ENCODE measurements at places on chromosomes 2 and 18.

DNA sequence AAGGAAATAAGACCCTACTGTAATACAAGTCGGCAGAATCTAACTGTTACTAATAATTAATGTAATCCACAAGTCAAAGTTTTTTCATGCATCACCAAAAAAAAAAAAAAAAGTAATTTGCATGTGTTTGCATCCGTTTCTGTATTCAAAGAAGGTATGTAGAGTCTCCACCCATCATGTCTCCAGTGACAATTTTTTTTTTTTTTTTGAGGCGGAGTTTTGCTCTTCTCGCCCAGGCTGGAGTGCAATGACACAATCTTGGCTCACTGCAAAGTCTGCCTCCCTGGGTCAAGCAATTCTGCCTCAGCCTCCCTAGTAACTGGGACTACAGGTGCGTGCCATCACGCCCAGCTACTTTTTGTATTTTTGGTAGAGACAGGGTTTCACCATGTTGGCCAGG, 24.2 kb upstream of the NFU1 start:
- no peak overlapping the region for H3K4me3 ChIP-seq
- no peak for DNase-seq
- no peak overlapping the region for H3K27ac ChIP-seq
- peaks cover 5% of the 10 kb centered on the region for H3K4me1 ChIP-seq
- peaks cover 28% of the 10 kb centered on the region for H3K36me3 ChIP-seq

DNA sequence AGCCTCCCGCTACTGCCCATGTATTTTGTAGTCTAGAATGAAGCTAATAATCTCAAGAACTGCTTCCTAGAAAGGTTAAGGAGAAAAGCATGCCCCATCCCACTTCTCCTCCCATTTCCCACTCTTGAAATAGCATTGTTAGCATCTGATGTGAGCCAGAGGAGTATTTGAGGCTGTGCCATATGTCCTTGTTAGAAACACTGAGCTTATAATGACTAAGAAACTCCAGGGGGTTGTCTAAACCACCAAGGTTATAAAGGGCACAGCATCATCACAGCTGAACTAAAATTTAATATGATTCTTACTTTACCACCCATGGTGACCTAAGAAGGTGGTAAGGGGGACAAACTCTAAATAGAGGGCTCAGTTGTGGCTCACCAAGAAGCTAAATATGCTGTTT, 16.6 kb downstream of the TSPYL6 start:
- H3K36me3 ChIP-seq: no peaks in the 10 kb centered on the region
- no peaks in the 10 kb centered on the region for H3K4me1 ChIP-seq
- H3K4me3 ChIP-seq: no peak overlapping the region
- H3K27ac ChIP-seq: no peak overlapping the region
- H3K27me3 ChIP-seq: no peaks in the 10 kb centered on the region

DNA sequence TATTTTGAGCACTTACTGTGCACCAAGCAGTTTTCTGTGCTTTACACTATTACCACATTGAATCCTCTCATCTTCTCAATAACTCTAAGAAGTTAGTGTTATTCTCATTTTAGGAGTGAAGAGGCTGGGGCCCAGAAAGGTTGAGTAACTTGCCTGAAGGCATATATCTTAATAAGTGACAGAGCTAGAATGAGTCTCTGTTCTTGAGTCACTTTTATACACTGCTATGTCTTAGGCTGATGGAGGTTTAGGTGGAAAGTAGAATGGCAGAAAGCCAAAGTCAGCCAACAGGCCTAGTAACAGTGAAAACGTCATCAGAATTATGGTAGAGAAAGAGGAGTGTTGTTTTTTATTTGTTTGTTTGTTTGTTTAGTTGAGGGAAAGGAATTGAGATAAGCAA, 27.9 kb upstream of the RPE start:
- no peaks in the 10 kb centered on the region for H3K27me3 ChIP-seq
- DNase-seq: no peak
- H3K4me1 ChIP-seq: no peaks in the 10 kb centered on the region
- no peaks in the 10 kb centered on the region for H3K36me3 ChIP-seq

GRCh38 chr18:63879709-63880108, 7.8 kb upstream of the SERPINB2 start:
- no peaks in the 10 kb centered on the region for H3K27me3 ChIP-seq
- H3K4me3 ChIP-seq: no peak overlapping the region
- peaks cover 4% of the 10 kb centered on the region for H3K4me1 ChIP-seq
- DNase-seq: no peak
- H3K36me3 ChIP-seq: no peaks in the 10 kb centered on the region
- H3K27ac ChIP-seq: no peak overlapping the region

GRCh38 chr2:181679544-181679979, 755 bp downstream of the NEUROD1 start:
- peaks cover 5% of the 10 kb centered on the region for H3K36me3 ChIP-seq
- H3K27ac ChIP-seq: no peak overlapping the region
- peaks cover 32% of the 10 kb centered on the region for H3K27me3 ChIP-seq
- no peak overlapping the region for H3K4me3 ChIP-seq
- no peak for DNase-seq

Measured in endothelial cell (in vitro differentiated cells).